ENCODE measurements at places on chromosomes 4 and X. TPM values are rescaled to one million over a fixed set of nuclear protein-coding genes. Genes with fewer than 3 reads are reported as not detected.

- no peak for DNase-seq
- no peaks in the 10 kb centered on the region for H3K4me1 ChIP-seq
- no peak overlapping the region for H3K27ac ChIP-seq
These were observed 166.9 kb downstream of the ASMT start for GRCh38 chrX:1781766-1782165.

The FAM114A1 gene
- total RNA-seq: not detected

DNA sequence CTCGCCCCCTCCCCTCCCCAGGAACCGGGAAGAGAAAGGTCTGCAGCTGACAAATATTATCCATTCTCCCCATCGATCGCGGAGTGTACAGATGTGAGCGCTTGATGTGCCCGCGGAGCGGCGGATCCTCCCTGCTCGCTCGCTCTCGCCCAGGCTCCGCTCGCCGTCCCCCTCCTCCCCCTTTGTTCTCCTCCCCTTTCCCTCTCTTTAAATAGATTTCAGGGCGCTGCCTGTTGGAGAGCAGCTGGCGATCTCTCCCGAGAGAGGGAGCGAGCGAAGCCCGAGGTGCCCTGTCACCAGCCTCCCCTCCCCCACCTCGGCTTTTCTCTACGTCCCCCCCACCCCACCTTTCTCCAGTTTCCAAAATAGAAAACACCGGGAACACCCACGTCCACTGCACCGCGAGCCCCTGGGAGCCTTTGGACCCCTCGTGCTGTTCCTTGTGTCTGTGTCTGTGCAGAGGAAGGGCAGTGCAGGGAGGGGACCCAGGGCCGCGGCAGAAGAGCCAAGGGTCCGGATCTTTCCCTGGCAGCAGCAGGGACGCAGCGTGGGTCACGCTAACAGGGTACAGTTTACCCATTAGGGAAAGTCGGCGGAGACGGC is 56.6 kb upstream of the BCOR start:
- H3K4me1 ChIP-seq: peaks cover 27% of the 10 kb centered on the region
- no peaks in the 10 kb centered on the region for H3K36me3 ChIP-seq
- DNase-seq: no peak
- H3K27ac ChIP-seq: no peak overlapping the region

DNA sequence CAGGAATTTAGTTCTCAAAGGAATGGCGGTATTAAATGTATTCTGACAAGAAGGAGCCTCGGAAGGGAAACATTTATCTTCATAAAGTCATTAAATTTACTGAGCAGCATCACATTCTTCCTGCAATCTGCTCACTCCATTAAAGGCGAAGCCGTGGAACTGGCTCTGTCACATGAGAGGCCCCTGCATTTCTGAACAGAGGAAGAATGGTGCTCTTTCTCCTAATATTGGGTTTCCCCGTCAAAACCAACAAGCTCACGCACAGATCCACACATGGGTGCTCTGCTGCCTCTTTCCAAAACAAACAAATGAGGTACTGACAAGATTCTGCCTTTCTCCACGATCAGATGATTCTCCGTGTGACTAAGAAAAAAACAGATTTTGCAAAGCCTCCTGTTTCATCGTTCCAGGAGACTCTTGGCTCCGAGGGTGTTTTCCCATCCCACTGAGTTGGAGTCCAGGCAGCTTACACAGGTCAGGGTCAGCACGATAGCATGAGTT is 191.2 kb downstream of the IDS start:
- H3K36me3 ChIP-seq: no peaks in the 10 kb centered on the region
- H3K27me3 ChIP-seq: no peaks in the 10 kb centered on the region
- H3K4me3 ChIP-seq: no peak overlapping the region
- no peak for DNase-seq

The SSX4B gene
- not detected for total RNA-seq

DNA sequence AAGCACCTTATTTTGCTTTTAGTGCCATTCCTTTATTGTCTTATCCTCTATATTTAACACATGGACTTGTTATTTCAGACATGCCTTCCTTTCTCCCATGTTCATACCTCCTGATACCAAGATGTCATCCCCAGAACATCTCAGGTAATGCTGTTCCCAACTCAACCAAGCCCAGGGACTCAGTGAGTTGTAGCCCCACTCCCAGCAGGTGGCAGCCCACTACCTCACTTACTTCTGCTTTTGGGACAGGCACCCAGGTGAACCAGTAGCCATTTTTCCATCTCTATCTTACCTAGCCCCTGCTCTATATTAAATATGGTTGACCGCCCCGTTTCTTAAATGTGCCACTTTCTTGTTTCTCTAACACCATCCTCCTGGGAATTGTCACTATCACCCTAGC is 199.0 kb downstream of the DCHS2 start:
- H3K4me3 ChIP-seq: no peak overlapping the region
- no peaks in the 10 kb centered on the region for H3K4me1 ChIP-seq
- no peaks in the 10 kb centered on the region for H3K36me3 ChIP-seq
- no peak for DNase-seq
- H3K27ac ChIP-seq: no peak overlapping the region

The TBC1D14 gene
- total RNA-seq: 67.7 TPM

- no peaks in the 10 kb centered on the region for H3K36me3 ChIP-seq
- no peaks in the 10 kb centered on the region for H3K27me3 ChIP-seq
- H3K27ac ChIP-seq: no peak overlapping the region
These were observed 40.4 kb downstream of the CPLX1 start for GRCh38 chr4:785332-786073.

- H3K4me3 ChIP-seq: no peak overlapping the region
- peaks cover 22% of the 10 kb centered on the region for H3K27me3 ChIP-seq
- DNase-seq: no peak
These were observed 135.5 kb downstream of the PALLD start for GRCh38 chr4:168632301-168632725.

- no peak overlapping the region for H3K27ac ChIP-seq
- no peak overlapping the region for H3K4me3 ChIP-seq
- H3K36me3 ChIP-seq: no peaks in the 10 kb centered on the region
These were observed 33.4 kb upstream of the GPR101 start for GRCh38 chrX:137067147-137067546.

- DNase-seq: no peak
- H3K27ac ChIP-seq: no peak overlapping the region
- H3K4me1 ChIP-seq: no peaks in the 10 kb centered on the region
- H3K36me3 ChIP-seq: peaks cover 36% of the 10 kb centered on the region
- no peaks in the 10 kb centered on the region for H3K27me3 ChIP-seq
- no peak overlapping the region for H3K4me3 ChIP-seq
These were observed 25.5 kb downstream of the INTS12 start for GRCh38 chr4:105683038-105683437.

- no peaks in the 10 kb centered on the region for H3K4me1 ChIP-seq
- H3K27me3 ChIP-seq: no peaks in the 10 kb centered on the region
- DNase-seq: no peak
- H3K4me3 ChIP-seq: no peak overlapping the region
These were observed 836.5 kb upstream of the HTR2C start for GRCh38 chrX:113747274-113747973.

DNA sequence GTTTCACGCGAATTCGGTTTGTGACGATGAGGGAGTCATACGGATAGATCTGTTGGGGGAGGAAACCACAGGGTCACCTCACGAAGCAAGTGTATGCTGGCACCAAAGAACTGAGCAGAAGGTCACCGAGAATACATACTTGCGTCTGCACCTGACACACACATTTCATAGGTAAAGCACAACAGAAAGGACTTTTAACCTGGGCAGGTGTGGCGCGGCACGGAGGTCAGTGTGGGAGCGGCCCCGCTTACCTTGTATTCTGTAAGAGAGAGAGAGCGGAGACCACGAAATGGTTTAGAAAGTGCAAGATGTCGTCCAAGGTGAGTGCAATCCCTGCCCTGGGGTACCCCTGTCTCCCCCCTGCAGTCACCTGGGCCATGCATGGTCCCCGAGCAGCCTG is 43.6 kb upstream of the AFAP1 start:
- no peaks in the 10 kb centered on the region for H3K36me3 ChIP-seq
- no peaks in the 10 kb centered on the region for H3K27me3 ChIP-seq
- DNase-seq: no peak
- peaks cover 3% of the 10 kb centered on the region for H3K4me1 ChIP-seq
- H3K27ac ChIP-seq: no peak overlapping the region

The RELL1 gene
- 24.3 TPM for total RNA-seq

GRCh38 chr4:108097990-108098553 is 70.7 kb downstream of the LEF1 start:
- H3K27ac ChIP-seq: no peak overlapping the region
- peaks cover 65% of the 10 kb centered on the region for H3K4me1 ChIP-seq
- no peak overlapping the region for H3K4me3 ChIP-seq
- H3K36me3 ChIP-seq: peaks cover 64% of the 10 kb centered on the region
- DNase-seq: no peak

- no peaks in the 10 kb centered on the region for H3K36me3 ChIP-seq
- no peaks in the 10 kb centered on the region for H3K4me1 ChIP-seq
- no peak overlapping the region for H3K27ac ChIP-seq
- no peak overlapping the region for H3K4me3 ChIP-seq
- DNase-seq: no peak
These were observed 674.3 kb upstream of the AMOT start for GRCh38 chrX:113514906-113515305.

- no peak overlapping the region for H3K27ac ChIP-seq
- H3K36me3 ChIP-seq: no peaks in the 10 kb centered on the region
- no peak for DNase-seq
- no peaks in the 10 kb centered on the region for H3K27me3 ChIP-seq
- H3K4me3 ChIP-seq: no peak overlapping the region
These were observed 53.8 kb downstream of the ARHGAP6 start for GRCh38 chrX:11611965-11612364.

The MEPE gene
- total RNA-seq: not detected

- H3K4me1 ChIP-seq: no peaks in the 10 kb centered on the region
- H3K27me3 ChIP-seq: no peaks in the 10 kb centered on the region
- no peak overlapping the region for H3K4me3 ChIP-seq
- H3K27ac ChIP-seq: no peak overlapping the region
- no peak for DNase-seq
These were observed 1106.4 kb upstream of the INTU start for GRCh38 chr4:126526335-126526734.

DNA sequence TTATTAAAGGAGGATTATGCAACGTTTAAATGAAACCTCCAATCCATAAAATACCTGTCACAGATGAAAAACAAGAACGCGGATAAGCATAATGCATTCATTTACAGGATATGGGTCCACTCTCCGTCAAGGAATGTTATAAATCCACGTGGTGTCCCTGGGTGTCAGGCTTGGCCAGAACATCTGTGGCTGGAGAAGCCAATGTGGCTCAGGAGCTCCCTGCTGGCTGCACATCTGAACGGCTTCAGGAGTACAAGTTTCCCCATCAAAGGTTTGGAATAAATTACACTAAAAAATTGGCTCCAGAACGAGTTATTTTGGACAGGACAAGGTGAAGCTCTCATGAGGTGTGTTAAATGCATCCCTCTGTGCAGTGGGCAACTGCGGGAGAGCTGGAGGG is 87.8 kb upstream of the LEF1 start:
- H3K27ac ChIP-seq: no peak overlapping the region
- H3K4me3 ChIP-seq: no peak overlapping the region
- no peaks in the 10 kb centered on the region for H3K27me3 ChIP-seq
- H3K4me1 ChIP-seq: no peaks in the 10 kb centered on the region
- DNase-seq: no peak

- DNase-seq: no peak
- H3K27ac ChIP-seq: no peak overlapping the region
- H3K27me3 ChIP-seq: no peaks in the 10 kb centered on the region
These were observed 54.4 kb upstream of the IRF2 start for GRCh38 chr4:184528713-184529112.

DNA sequence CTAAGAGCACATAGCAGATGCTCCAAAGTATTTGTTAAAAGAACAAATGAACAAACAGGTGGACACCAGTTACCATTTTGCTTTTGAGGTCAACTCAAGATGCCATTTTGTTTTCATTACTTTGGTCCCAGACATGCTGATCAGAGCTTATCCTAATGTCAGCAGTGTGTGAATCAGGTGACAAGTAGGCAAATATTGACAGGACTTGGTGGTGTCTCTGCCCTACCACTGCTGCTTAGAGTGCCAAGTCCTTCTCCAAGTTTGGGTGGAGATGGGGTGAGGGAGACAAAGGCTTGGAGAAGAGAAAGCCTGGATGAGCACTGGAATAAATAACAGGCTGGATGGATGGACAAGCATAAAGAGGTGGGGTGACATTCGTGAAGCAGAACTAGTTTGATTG is 38.7 kb downstream of the MID1IP1 start:
- DNase-seq: no peak
- no peak overlapping the region for H3K4me3 ChIP-seq
- H3K27me3 ChIP-seq: no peaks in the 10 kb centered on the region
- H3K36me3 ChIP-seq: no peaks in the 10 kb centered on the region
- H3K27ac ChIP-seq: no peak overlapping the region
- H3K4me1 ChIP-seq: no peaks in the 10 kb centered on the region

DNA sequence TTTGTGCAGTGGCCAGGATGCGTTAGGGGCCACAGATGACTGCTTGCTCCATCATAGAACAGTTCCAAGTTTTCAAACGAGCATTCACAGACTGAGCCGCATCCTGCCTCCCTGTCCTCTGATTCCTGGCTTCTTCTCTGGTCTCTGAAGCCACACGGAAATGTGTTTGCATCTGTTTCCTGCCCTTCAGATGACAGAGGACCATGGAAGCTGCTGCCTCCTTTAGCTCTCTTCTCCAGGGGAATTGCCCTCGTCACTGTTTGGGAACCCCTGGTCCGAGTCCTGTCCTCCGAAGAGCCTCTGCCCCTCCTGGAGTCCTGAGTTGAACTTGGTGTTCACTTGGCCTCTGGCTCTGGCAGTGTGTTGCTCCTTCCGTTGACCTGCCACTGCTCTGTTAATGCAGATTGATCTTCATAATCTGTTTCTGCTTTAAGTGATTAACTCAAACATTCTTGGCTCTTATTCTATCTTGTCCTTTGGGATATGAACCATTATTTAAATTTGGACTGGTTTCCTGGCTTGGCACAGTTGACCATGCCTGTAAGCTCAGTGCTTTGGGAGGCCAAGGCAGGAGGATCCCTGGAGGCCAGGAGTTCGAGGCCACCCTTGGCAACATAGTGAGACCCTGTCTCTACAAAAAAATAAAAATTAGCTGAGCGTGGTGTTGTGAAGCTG is 96.0 kb downstream of the PTTG2 start:
- H3K36me3 ChIP-seq: peaks cover 36% of the 10 kb centered on the region
- H3K27ac ChIP-seq: no peak overlapping the region
- H3K27me3 ChIP-seq: no peaks in the 10 kb centered on the region
- no peaks in the 10 kb centered on the region for H3K4me1 ChIP-seq

The CYSLTR1 gene
- 7.2 TPM for total RNA-seq

The CLCN4 gene
- total RNA-seq: 0.37 TPM

The SLC6A14 gene
- total RNA-seq: not detected

DNA sequence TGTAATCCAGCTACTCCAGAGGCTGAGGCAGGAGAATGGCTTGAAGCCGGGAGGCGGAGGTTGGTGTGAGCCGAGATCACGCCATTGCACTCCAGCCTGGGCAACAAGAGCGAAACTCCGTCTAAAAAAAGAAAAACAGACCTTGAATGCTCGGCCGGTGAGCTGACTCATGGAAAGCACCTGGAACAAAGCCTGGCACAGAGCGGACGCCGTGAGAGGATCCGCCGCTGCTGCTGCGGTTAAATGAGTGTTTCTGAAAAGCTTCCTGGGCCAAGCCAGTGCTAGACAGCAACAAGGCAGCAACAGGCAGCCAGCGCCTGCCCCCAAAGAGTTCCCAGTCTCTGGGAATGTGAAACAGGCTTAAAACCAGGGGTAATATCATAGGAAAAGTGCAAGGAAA is 186.4 kb downstream of the AFAP1 start:
- H3K4me3 ChIP-seq: no peak overlapping the region
- H3K27ac ChIP-seq: no peak overlapping the region
- peaks cover under 1% of the 10 kb centered on the region for H3K4me1 ChIP-seq
- H3K36me3 ChIP-seq: no peaks in the 10 kb centered on the region
- no peak for DNase-seq

The TRIML2 gene
- not detected for total RNA-seq

The ELF4 gene
- 46.7 TPM for total RNA-seq

GRCh38 chr4:184617600-184618196 is 31.5 kb downstream of the CASP3 start:
- no peaks in the 10 kb centered on the region for H3K27me3 ChIP-seq
- H3K36me3 ChIP-seq: no peaks in the 10 kb centered on the region
- no peaks in the 10 kb centered on the region for H3K4me1 ChIP-seq
- H3K27ac ChIP-seq: no peak overlapping the region

Measured in CD4-positive, CD25-positive, alpha-beta regulatory T cell (primary cell).